ENCODE measurements at places on chromosomes 6 and 20.

DNA sequence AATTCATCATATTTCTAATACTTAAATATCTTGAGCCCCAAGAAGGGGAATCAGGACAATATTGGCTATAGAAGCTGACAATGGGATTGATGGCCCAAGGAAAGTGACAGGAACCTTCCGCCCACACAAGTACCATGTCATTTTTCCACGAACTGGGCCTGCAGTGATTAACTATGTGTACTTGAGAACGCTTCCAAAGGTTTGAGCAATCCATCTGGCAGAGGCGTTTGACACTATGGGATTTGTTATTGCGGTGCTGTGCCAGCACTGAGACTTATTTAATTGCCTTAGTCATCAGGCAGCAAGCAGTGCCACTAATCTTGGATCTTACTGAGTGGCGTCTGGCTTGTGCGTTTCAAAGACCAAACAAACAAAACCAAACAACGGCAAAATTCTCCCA lies 135.6 kb upstream of the UST start:
- DNase-seq: no peak

DNA sequence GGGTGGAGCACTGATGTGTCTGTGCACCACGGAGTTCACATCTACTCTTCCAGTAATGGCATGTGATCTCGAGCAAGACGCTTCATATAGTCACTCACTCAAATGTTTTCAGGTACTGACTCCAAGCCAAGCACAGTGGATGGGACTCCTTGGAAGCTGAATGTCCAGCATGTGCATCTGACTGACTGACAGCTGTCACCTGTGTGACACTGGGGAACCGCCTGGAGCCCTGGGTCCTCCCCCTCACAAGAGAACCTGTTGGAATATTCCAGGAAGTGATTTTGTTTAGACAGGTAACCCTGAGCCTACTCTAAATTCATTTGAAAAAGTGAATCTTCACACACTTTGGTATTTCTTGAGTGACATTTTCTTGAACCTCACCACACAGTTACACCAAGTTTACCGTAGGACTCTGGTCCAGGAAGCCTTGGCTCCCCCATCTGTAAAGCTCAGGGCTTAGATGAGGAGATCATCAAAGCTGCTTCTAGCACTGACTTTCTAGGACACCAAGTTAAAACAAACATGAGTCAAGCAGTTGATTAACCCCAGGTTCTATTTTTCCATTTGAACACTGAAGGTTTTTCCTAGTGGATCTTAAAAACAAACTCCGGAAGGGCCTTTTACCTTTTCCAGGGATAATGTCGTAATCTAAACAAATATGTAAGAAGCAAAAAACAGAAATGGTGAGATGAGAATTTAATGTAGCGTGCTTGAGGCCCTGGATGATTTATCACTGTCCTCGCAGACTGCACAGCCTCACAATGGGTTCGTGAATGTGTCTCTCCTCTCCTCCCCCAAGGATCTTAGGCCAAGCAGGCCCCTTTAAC lies 50.1 kb downstream of the EDN3 start:
- no peak for DNase-seq

DNA sequence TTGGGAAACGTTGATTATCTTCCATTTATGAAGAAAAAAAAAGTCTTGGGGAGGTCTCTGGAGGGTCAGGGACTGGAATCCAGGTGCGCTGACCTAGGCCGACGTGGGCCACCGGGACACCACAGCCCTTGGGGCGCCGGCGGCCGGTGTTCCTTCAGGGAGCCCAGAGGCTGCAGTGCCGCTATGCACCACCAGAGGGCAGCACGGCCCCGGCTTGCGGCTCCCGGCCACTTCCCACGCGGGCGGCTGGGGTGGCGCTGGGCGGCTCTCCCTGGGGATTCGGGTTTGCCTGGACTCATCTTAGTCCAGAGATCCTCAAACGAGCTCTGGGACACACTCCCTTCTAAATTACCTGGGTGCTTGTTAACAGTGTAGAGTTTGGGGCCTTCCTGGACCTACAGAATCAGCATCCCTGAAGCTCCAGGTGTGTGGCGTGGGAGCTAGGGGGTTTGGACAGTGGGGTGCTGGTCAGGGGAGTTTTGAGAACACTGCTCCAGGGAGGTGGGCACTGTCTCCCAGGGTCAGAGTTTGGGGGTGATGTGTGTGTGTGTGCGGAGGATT lies 23.0 kb upstream of the GTSF1L start:
- DNase-seq: peak; percentile 57

GRCh38 chr20:58461899-58462298 lies 53.3 kb downstream of the APCDD1L start:
- no peak for DNase-seq

- no peak for DNase-seq
Observed at GRCh38 chr20:62507323-62507722, 31.5 kb upstream of the GATA5 start.

GRCh38 chr6:43258180-43258579 lies 14.9 kb downstream of the TTBK1 start:
- DNase-seq: no peak

DNA sequence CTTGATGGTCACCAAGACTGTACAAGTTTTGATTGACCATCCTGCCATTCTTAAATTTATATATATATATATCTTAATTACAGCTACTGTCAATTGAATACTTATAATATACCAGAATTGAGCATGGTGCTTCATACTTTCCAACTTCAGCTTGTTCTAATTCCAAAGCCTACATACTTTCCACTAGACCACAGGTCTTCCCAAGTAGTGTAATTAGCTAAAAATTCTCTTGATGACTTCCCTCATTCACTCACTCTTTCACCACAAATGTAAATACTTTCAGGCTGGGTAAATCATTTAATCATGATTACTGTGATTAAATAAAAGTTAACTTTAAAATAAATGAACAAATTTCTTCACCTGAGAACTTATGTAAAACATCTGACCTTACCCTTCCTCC lies 3.4 kb downstream of the ASF1A start:
- no peak for DNase-seq

DNA sequence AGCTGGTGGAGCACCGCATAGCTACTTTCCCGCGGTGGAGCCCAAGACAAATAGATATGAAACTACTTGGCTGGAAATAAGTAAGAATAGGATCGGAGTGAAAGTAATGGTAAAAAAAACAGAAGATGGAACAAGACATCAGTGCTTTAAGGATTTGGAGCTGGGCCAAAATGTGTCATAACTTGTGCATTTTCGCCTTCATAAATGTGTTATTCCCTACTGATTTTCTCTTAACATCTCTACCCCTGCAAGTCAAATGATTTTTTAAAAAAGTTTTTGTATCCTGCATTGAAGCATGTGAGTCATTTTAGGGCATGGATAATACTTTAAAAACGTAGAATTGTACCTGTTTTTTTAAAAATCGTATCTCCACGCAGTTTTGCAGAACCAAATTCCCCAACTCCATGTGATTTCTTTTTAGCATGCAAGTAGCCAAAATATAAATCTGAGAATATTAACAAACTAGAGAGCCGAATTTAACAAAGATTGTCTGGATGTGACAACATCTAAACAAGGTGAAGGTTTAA lies 882 bp upstream of the FAM184A start:
- DNase-seq: peak; percentile 55

DNA sequence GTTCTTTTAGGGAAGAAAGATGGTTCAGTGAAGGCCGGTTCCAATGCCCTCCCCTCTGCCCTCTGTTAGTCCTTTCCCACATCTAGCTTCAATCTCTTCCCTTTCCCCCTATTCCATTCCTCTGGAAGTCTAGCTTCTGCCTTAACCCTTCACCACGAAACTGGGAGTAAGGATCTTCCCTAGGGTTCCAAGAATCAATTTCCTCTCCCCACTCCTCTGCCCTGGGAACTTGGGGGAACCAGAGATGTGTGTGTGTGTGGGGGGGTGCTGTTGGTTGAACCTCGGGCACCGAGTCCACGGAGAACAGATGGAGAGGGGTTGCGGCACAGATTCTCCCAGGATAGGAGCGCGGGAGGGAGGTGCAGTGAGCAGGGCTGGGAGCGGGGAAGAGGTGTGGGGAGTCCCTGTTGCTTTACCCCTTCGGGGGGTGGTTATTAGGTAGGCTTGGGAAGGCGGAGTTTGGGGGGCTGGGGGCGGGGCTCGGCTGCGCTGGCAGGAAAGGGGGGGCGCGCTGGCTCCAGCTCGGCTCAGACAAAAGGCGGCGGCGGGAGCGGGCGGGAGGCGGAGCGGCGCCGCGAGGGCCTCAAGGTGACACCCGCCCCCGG lies at the start of gene TMEM151B:
Gene TMEM151B (plus strand): TSS at position 530 of the 605 bp plus-strand sequence. CDS start 293 bp downstream, outside the sequence.
- DNase-seq: no peak

DNA sequence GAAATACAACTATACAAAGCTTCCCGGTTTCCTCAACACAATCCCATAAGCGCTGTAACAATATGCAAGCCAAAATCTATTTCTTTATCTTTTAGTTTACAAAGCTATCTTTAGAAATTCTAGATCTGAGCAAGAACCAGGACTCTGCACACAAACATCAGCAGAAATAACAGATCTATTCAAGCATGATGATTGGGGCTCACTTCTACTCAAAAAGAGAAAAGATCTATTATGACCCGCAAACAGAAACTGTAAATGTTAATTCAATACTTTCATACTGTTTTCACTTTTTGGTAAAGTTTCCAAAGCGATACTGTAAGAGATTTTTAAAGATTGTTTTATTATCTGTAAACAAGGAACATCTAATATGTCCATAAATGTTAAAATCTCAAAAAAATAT lies 86.6 kb downstream of the SESN1 start:
- DNase-seq: no peak

DNA sequence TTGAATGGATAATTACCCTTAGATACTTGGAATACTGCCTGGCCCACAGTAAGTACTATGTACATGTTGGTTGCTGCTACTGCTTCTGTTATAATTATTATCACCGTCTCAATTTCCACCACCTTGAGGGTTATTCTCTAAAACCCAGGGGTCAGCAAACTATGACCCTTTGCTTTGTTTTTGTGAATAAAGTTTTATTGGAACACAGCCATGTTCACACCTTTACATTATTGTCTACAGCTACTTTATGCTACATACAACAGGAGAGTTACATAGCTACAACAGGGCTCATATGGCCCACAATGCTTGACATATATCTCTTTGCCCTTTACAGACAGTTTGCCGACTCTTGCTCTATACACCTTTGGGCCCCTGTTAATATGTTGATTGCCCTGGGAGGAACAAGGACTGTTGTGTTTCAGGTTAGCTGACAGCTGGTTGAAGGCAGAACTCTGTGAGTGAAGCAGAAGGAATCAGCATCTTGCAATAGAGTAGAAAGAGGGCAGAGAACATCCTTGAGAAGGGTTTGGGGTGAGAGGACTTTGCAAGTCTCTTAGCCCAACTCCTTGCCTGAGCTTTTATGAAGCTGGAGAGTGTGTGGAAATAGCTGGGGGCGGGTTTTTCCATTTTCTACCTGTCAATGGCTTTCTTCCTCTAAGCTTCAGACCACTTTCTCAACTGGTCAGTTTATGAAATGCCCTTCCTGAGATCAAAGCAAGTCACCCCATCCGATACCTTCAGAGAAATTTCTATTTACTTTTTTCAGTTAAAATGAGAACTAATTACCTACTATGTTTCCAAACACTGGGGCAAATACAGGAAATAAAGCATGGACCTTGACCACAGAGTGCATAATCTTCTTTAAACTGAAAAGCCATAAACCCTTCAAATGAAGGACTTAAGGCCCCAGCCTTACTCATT lies 3.5 kb upstream of the MEP1A start:
- DNase-seq: no peak

DNA sequence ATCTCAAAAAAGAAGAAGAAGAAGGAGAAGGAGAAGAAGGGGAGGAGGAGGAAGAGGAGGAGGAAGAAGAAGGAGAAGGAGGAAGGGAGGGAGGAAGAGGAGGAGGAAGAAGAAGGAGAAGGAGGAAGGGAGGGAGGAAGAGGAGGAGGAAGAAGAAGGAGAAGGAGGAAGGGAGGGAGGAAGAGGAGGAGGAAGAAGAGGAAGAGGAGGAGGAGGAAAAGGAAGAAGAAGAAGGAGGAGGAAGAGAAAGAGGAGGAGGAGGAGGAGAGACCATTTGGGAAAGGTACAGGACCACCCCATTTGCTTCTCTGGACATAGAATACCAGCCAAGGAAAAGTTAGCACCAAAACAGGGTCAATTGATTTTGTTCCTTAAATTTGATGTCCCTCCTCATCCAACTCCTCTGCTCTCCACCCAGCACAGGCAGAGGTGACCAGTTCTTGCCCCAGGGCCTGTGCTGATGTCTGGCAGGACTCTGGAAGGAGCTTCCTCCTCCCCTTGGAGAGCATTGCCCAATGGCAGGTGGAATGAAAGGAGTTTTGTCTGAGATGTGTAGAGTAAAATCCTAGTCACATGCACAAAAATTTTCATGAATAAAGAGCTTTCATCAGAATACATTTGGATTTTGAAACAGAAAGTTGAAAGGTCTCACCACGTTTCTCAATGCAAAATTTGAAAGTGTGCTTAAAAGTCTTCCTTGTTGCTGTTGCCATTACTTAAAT lies 182.9 kb downstream of the LY86 start:
- DNase-seq: no peak

- DNase-seq: no peak
Observed at GRCh38 chr6:36852481-36853147, 13.4 kb upstream of the CPNE5 start.

DNA sequence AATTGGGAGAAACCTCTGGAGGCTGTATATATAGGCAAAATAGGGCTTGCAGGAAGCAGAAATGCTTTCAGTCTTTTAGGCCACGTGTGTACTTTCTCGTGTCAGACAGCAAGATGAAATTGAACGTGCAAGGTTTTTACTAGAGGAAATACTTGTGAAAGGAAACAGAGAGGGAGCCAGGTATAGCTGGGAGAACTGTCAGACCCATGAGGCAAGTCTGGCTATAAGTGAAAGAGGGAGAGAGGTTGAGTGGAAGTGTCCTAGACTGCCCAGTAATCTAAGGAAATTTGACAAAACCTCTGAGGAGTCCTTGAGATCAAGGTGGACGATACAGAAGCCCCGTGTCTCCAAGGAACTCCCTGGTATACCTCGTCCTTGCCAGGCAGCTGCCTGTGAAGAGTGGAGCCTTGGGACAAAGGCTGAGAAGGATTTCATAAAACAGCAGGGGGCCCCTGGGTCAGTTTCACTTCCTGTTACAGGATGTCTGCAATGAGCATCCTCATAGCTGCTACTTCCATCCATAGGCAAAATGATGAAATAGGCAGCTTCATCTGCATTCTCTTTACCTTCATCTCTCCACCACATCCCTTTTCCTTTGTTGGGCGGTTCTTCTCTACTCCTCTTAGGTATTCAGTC lies 114.4 kb upstream of the MAP3K7 start:
- DNase-seq: no peak

DNA sequence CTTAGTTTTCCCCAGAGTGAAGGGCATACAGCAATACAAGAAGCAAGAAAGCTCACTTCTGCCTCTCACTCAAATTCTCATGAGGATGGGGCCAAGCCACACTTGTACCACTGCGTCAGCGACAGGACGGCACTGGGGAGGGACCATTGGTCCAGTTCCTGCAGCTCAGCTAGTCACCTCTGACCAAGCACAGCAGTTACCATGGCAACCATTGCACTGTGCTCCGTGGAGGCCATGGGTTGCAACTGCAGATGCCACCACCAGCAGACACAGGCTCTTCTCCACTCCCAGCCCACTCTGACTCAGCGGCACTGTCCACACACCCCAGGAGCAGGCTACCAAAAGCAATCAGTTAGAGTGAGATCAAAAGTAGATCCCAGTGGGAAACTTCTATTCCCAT lies 441.1 kb upstream of the ARID1B start:
- no peak for DNase-seq

GRCh38 chr20:31476294-31476585 lies 1.2 kb downstream of the REM1 start:
- DNase-seq: no peak

GRCh38 chr20:33629979-33630378 lies 32.1 kb upstream of the C20orf144 start:
- DNase-seq: no peak

- no peak for DNase-seq
Observed at GRCh38 chr6:73679009-73679408, 17.0 kb upstream of the CD109 start.

GRCh38 chr6:15937602-15938001 lies 191.3 kb upstream of the MYLIP start:
- no peak for DNase-seq

Measured in left lung (tissue), 14 donors.